ENCODE measurements at places on chromosomes 2 and 18.
A peak's percentile ranks its signal among the peaks of the same experiment; 100 is the strongest.

GRCh38 chr2:173991856-173992588, 26.8 kb upstream of the SP3 start:
- DNase-seq, result no peak

GRCh38 chr18:67301592-67301991, 214.9 kb downstream of the DSEL start:
- no peak for DNase-seq

- DNase-seq, result peak; percentile 5
Measured at GRCh38 chr2:99753505-99753904, 263.7 kb upstream of the REV1 start.

DNA sequence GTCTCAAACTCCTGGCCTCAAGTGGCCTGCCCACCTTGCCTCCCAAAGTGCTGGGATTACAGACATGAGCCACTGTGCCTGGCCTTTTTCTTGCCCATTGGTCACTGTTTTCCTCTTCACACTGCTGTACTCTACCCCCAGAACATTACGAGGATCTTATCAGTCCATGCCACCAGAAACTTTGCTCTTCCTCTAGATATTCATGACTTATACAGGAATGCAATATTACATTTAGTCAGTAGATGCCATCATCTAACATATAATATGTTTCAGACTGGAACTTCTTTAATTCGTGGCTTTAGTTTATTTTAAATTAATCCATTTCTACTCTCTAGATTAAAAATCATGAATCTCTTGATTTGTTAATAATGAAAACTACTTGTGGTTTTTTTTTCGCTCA, 135.5 kb downstream of the COMMD1 start:
- no peak for DNase-seq

GRCh38 chr2:241892299-241893137, 23.0 kb downstream of the RTP5 start:
- peak; percentile 94 for DNase-seq

DNA sequence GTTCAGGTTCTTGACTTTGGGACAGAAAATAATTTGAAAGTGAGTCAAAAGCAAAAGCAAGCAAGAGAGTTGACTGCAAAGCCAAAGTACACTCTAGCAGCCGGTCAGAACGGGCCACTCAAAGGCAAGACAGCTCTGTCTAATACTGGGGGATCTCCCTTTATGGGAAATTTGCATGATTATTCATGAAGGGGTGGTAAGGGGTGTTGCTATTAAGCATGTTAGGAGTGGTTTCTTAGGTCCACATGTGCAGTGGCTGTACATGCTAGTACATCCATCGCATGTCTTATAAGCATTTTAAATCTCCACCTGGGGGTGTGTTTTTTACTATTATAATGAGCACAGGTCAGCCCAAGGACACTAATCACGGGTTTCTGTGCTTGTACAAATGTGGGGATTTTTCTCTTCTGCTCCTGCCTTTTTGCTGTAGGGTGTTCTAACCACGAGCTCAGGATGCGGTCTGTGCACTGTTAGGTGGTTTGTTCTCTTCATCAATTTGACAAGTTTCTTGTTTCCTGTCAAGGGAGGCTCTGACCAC, 60.2 kb upstream of the SPP2 start:
- no peak for DNase-seq

DNA sequence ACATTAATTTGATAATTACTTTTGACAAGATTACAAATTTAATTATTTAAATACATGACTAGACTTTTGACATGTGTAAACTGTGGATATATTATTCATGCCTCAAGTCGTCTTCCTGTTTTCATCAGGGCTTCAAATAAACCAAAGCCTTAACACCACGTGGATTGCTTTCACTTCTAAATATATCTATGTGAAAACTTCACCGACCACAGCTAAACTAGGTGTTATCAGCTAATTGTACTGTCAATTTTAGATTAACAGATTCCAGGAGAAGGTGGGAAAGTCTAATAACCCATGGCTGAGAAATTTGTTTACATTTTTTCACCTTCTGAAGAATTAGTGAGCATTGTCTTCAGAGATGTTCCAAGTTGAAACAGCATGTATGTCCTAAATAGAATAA, 494.7 kb upstream of the FAM98A start:
- DNase-seq, result no peak

DNA sequence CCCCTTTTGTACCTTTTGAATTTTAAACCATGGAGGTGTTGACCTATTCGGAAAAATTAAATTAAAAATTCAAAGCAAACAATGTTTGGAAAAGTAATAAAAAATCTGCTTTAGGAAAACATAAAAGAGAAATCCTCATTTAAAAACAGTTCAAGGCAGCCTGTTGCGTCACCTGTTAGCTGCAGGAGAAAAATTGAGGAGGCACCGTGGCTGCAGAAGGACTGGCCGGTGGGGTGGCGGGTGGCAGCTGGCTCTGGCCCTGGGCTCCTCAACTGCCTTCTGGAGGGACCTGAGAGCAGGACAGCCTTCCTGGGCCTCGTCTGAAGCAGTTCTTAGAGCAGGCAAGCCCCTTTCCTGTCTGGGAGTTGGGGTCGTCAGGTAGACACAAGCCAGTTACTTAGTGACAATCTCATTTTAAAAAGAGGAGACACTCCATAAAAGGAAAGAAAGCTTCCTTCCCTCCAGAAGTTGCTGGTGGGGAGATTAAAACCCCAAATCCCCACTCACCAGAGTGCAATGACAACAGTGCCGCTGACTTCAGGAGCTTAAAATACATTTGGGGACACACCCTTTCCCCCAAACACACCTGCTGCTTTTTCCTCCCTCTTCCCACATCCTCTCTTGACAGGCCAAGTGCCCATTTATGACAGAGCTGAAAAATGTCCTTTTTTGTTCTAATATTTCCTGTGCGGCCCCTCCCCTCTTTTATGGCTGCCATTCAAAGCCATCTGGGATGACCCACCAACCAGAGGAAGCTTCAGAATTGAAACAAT, 9.7 kb downstream of the ZBTB7C start:
- no peak for DNase-seq
